ENCODE measurements at places on chromosomes 1 and 21.

GRCh38 chr1:178821134-178821866, 49.6 kb downstream of the ANGPTL1 start:
- no peak for DNase-seq

DNA sequence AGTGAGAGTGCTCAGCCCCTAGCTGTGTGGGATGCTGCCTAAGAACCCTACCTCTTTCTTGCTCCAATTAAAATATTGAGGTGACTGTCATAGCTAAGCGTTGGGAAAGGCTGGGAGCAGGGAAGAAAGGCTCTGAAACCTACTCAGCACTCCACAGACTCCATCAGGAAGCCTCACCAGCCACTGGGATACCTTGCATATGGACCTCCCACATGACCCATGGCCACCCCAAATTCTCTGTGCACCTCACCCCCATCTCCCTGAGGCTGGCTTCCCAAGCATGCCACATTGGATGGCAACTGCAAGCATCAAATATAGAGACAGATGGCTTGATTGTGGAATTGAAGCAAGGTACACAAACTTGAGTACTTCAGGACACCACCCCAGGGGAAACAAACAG, 41.8 kb downstream of the FLVCR1 start:
- DNase-seq: no peak

- DNase-seq: no peak
Measured at GRCh38 chr1:230992100-230992774, 13.3 kb downstream of the ARV1 start.

DNA sequence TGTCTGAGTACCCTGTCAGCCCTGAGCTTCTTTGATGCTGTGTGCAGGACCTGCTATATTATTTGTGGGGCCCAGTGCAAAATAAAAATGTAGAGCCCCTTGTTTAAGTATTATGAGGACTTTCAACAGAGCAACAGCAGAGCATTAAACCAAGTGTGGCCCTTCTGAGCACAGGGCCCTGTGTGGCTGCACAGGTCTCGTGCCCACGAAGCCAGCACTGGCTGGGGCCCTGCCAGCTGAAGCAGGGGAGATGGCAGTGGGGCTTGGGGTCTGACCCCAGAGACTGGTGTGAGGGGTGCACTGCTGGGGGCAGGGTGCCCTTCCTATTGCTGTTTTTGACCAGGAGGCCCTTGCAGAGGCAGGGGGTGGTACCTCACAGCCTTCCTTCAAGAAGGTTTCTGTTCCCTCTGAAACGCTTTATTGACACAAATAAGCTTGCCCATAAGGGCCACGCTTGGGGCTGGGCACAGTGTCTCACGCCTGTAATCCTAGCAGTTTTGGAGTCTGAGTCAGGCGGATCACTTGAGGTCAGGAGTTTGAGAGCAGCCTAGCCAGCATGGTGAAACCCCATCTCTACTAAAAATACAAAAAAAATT, 2.2 kb upstream of the SEMA4A start:
- DNase-seq: no peak

DNA sequence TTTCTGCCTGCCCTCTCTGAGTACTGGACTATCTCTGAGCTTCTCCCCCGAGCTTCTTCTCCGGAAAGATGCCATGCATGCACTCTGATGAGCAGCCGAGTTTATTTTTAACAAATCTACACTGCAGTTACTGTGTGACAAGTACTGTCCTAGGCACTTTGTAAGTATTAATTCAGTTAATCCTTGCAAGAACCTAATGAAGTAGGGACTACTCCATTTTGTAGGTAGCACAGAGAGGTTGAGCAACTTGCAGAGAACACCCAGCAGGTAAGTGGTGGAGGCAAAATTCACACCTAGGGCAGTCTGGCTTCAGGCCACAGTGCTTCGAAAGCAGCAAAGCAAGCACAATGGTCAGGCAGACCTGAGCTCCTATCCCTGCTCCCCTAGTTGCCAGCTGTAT, 3.8 kb upstream of the TAL1 start:
- no peak for DNase-seq

- DNase-seq: no peak
Measured at GRCh38 chr1:206111271-206111927, 5.8 kb downstream of the AVPR1B start.

DNA sequence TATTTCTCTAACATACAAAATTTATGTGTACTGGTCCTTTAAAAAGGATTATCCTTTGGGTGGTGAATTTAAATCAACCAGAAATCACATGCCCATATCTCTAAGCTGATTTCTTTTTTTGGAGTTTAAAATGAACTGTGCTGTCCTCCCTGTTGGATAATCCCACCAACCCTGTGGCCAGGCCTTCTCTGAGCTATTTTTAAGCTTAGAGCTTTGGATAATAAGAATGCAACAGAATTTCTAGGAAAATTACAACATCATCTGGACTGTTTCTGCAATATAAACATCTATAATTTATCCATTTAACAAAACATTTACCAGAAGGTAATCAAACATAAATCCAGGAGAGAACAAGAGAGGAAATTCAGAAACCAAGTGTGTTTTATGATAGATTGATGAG, 88.3 kb downstream of the LRRC40 start:
- no peak for DNase-seq

DNA sequence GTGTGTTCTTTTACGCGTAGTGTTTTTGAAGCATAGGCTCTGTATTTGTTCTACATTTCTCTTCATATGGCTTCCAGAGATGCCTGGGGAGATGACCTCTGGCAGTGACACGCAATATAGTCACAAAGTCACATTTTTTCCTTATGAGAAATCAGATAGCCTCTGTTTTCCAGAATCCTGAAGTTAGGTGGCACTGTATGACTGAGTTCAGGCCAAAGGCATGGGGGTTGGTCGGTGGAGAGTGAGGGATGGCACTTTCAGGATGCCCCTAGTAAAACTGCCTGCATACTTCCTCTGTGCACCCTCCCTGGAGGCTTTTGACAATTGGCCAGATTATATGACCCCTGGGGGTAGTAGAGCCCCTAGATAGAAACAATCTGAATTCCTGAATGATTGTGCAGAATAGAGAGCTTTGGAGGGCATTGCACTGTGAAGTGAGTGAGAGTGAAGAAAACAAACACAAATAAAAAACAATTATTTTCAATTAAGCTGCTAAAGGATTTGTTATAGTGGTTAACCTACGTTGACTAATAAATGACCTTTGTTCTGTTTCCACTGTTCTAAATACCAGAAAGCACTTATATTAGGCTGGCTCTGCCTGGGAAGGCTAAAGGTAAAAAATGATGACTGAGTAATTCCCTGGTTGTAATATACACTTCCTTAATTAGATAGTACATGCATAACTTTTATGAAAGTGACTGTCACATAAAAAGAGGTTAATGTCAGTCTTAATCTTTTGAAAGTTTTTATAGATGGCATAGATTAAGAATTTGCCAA, 1660.8 kb downstream of the PLA2G4A start:
- DNase-seq: no peak

DNA sequence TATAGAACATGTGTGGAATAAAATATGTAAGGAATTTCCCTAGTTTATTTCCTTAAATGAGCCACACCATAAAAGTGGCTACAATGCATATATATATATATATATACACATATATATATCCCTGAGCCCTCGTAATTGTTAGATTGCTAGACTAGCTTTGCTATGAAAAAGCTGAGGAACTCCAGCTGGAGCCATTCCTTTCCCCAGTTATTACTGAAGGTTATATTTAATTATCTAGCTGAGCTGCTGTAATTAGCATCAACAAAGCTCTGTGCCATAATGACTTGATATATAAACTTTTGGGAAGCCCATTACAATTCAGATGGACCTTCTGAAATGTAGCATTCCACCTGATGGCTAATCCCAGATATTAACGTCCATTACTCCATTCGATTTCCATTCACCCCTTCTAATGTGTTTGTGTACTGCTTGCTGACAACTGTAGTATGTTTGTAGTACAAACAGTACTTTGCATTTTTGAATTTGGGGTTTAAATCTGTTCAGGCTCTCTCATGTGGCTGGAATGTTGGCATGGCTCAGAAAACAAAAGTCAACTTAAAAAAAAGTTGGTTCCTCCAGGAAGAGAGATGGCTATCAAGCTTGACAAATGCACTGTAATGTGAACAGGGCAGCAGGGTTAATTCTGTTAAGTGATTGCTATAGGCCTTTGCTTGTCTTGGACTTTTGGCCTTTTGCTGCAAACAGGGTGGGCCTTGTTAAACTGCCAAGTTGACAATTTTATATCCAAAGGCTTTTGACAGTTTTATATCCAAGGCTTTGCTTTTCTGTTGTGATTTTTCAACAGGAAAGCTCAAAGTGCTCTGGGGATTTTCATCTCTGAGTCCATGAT, 170.0 kb downstream of the LTN1 start:
- DNase-seq: peak; percentile 67

- no peak for DNase-seq
Measured at GRCh38 chr1:226444901-226445300, 37.0 kb upstream of the PARP1 start.

- no peak for DNase-seq
Measured at GRCh38 chr21:17834639-17835354, 15.6 kb upstream of the C21orf91 start.

DNA sequence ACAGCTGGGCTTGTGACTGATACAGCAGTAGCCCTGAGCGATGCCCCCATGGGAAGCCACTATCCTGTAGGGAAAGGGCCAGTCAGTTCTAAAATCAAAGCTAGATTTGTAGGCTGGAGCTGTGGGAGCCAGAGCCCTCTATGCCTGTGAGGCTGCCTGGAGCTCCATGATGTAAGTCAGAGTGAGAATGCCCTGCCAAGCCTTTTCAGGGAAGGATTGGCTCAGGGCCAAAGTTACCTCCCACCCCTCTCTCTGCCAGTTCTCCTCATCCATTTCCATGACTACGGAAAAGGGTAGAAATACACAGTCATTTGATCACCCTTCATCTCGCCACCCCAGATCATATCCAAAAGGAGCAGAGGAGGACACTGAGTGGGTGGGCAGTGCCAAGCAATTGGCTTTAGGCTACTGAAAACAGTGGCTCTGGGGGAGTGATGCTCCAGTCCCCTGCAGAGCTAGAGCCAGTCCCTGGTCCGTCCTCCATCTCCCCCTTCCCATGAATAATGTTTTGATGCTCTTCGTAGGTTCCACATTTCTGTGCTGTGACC, 59.5 kb upstream of the KCNA3 start:
- no peak for DNase-seq

DNA sequence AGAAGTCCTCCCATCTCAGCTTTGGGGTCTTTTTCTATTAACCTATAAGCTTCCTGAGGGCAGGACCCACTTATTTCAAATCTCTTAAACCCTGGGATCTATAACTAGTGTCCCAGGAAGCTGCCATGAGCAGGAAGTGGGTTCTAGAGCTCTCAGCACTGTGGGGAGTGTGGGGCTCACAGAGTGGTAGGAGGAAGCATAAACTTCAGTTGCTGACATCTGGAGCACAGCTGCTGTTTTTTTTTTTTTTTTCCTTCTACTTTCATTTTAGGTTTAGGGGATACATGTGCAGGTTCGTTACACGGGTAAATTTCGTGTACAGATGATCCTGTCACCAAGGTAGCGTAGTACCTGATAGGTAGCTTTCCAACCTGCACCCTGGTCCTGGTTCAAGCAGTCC, 59.3 kb downstream of the AK4 start:
- DNase-seq: no peak

Data from GM04504 (cell line).